ENCODE measurements at places on chromosomes 12 and 14.
A peak's percentile ranks its signal among the peaks of the same experiment; 100 is the strongest.

DNA sequence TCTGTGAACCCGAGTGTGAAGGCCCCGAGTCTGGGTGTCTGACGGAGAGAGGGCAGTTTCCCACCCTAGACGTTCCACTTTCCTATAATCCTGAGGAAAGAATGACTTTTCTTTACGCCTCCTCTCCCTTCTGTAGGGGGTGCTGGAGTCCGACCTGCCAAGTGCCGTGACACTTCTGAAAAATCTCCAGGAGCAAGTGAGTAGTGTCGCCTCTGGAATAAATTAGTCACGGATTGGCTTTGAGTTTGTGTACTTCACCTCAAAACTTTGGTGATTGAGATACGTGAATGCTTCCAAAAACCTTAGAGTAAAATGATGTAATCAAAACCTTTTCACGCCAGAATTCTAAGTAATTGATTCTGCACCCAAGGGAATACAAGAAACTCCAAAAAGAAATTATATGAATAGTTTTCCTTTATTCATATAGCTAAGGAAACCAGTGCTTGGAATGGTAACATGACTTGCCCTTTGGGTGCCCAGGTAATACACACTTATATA is 452 bp downstream of the NGDN start:
- DNase-seq: no peak

GRCh38 chr14:68986926-68987652 is 8.0 kb upstream of the ACTN1 start:
- DNase-seq: no peak

DNA sequence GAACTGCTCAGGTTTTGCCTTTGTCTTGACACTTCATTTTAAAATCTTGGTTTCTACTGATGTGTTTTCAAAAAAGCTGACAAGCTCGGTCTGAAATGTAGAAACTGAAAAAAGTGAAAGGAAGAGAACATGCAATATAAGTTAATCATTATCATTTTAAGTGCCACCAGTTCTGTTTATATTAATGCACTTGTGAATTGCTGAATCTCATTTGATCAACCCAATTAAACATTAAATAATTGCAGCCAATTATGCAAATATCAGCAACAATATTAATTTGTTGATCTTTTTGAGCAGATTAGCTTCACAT is 133.8 kb downstream of the BCAT1 start:
- DNase-seq: no peak

DNA sequence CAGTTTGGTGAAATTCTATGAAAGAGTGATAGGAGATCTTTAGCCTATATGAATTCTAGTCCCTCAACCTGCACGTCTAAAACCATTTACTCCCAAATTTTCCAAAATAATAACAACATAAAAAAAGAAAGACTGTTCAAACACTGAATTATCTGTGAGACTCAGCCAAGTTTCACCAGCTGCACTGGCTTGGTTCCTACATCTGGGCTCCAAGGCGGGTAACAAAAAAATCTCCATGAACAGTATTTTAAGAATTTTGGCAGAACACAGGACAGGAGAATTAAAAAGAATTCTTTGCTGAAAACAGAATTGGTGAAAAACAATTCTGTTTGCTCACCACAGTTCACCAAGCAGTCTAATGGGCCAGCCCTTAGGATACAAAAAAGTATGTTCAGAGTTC is 536.8 kb upstream of the ATP2B1 start:
- no peak for DNase-seq

DNA sequence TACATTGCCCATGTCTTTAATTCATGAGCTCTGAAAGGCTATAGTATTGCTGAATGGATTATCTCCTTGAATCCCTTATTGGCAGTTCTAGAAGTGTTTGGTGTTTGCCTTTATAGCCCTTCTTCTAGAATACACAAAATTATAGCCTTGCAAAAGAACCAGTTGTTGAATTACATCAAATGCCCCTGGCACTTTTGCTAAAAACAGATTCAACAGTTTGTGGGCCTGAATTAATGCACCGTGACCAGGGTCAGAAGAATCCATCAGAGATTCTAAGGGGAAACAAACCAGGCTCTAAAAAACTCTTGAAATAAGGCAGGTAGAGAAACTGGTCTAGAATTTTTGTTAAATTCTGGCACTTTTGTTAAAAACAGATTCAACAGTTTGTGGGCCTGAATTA is 197.8 kb downstream of the SOX5 start:
- no peak for DNase-seq

- DNase-seq: no peak
Measured at GRCh38 chr14:100528962-100529560, 58.2 kb downstream of the BEGAIN start.

GRCh38 chr14:65472189-65472588 is 59.7 kb downstream of the FUT8 start:
- no peak for DNase-seq

- DNase-seq: no peak
Measured at GRCh38 chr12:1034751-1035457, 43.9 kb downstream of the ERC1 start.

DNA sequence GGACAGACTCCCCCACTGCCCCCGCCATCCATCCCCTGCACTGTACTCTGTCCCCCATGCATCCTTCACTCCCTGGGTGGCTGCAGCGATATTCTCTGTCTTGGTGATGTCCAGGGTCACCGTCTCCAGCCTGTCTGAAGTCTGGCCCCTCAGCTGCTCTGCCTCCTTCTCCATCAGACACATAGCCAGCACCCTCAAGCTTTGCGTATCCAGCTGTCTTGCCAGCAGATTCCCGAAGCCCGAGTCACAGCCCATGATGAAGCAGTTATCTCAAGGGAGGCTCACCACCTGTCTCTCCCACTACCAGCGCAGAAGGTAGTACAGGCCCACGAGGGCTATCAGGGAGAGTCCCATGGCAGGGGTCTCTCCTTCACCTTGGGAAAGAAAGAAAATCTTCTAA is 77.8 kb downstream of the HSD17B6 start:
- DNase-seq: no peak

DNA sequence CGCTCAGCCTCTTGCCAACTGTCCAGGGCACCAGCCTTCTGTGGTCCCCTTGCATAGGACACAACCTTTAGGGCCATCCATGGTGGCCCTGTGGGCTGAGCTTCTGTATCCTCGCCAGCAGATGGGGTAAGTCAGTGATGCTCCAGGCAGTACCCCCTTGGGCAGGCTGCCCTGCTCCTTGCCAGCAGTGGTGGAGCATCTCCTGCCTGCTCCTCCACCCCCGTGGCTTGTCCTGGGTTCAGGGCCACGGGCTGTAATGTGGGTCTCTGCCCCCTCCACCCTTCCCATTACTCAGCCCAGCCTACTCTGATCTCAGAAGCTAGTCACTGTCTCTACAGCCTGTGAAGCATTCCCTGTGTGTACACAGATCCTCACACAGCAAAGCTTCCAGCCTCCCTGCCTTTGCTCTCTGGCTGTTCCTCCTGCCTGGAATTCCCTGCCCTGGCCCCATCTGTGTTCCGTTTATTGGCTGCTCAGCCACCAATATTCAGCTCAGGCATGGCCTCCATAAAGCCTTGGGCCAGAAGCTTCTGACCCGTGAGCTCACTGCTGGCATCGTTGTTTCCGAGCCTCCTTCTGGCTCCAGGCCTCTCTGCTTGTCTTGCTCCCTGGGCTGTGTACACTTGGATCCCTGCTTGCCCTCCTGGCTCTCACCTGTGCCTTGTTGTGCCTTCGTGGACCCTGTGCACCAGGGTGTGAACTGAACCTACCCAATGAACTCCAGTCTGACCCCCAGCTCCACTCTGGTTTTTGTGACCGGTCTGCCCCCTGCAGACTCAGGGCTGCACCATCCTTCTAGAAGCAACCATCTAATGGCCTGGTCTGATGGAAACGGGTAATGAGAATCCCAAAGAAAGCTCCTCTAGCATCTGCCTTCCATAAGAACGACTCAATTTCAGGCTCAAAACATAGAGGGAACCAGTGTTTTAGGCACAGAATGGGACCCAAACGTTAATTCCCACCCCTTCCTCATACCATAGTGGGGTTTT is 177.0 kb upstream of the PRMT8 start:
- DNase-seq: no peak

DNA sequence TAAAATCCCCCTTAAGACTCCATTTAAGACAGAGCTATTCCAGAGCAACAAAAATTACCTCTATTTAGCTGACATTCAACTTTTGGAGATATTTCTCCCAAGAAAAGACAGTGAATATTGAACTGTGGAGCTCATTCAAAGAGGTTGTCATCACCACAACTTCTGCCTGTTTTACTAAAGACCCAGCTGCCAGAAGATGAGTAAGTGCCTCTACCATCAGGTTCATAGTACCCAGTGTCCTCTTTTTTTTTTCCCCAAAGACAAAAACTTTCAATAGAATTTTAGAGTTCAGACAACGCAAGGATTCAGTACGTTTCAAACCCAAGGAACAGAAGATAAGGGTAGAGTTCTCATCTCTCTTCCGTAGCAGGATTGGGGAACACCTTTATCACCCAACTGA is 461.3 kb downstream of the BCAT1 start:
- DNase-seq: no peak

DNA sequence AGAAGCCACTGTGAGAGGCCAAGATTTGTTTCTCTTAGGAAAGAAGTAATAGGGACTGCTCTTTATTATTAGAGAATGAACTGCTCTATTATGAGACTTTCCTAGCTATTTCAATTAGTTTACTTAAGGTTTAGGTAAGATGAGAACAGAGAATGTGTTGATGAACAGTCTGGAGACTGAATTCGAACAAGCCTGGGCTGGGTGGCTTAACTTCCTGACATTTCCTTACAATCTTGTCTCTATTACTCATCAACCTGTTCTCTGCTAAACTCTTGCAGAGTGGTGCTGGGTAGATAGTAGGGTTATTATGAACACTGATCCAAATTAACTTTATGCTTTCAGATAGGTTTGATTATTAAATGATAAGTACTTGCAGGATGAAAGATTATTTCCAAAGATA is 31.2 kb downstream of the SLC15A5 start:
- no peak for DNase-seq

- DNase-seq: no peak
Measured at GRCh38 chr14:104665114-104665656, 24.2 kb upstream of the INF2 start.

- no peak for DNase-seq
Measured at GRCh38 chr12:50322206-50322605, 38.9 kb upstream of the LIMA1 start.

DNA sequence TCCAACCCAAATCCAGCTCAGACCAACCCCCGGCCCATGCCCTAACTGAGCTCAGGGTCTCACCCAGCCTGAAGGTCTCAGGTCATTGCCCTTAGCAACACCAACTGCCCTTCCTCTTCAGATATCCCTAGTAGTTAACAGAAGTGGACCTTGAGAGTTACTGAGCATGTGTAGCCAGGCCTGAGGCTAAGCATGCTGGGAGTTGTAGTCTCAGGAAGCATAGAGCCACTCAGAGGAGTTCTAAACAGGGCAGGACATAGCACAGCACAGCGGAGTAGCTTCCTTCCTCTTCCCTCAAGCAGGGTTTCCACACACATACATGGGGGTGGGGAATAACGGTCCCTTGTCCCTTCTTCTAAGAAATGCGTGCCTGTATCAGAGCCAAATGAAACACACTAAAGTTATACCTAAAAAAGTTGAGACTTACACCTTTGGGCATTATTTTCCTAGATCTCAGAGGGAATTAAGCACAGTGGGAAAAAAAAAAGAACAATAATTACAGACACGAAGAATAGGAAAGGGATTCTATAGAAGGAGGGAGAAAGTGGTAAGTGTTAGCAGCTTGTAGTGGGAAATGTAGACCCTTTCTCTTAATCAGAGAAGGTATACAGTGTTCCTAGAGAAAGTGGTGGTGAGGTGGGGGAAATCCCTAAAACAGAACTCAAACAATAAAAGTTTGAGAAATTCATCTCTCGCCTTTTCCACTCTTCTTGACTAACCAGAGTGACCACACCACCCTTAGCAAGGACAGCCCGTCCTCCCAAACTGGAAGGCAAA is 4.4 kb downstream of the KMT2D start:
- peak; percentile 98 for DNase-seq

DNA sequence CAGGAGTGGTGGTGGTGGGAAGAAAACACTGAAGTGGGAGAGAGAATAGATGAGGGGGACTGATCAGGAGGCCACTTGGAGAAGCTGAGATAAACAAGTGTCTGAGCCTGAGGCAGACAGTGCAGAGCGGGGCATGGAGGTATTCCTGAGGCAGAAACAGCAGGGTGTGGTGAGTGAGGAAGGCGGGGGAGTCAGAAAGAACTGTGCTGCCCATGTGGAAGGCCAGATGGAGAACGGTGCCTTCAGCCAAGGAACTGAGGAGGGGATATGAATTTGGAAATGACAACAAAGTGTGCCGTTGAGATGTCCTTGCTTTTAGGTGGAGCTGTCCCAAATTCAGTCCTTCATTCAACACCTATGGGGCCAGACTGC is 13.7 kb downstream of the APPL2 start:
- DNase-seq: no peak

GRCh38 chr12:109343677-109344076 is 4.0 kb upstream of the MYO1H start:
- DNase-seq: no peak

- no peak for DNase-seq
Measured at GRCh38 chr14:71000091-71000490, 92.8 kb downstream of the PCNX1 start.

DNA sequence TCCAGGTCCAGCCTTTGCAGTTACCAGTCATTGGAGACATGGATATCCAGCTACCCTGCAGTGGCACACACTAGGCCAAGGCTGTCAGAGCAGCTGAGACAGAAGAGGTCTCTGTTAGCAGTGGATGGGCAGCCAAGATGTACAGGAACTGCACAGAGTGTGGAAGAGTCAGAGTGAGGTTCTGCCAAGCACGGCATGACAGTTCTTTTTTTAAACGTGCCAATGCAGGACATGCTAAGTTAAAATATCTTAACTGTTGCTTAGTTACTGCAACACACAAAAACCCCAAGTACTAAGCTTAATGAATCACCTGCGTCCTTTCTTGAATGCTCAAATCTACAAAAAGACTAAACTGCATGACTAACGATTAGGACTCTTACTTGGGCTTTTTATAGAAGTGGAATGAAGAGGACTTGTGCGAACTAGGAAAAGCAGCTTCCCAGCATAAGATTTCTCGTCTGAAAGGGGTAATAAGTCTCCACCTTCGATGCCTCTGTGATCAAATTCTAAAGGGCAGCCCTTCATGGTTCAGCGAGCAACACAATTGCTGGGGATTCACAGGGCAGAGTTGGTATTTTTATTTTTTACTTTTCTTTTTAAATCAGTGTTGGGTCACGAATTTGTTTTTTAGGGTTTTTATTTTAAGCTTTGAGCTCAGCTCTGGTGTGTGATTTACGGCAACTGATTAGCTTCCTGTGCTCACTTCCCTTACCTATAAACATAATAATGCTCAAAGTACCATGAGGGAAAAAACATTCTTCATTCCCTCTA is 20.6 kb downstream of the MAPK1IP1L start:
- peak; percentile 45 for DNase-seq

DNA sequence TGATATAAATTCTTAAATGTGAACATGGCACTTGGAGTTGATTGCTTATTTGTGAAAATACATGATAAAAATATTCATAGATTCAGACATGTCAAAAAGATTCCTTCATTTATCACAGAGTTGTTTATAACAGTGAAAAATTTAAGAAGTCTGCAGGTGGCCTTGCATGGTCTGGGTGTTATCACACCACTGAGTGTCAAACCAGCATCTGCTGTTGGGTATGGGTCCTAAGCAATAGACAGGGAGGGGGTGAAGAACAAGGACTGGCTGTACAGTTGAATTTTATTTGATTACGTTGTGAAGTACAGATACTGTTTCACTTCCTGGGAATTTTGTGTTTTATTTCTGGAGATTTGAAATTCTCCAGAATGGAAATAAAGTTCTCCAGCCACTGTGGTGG is 180.4 kb upstream of the HIF1A start:
- DNase-seq: no peak

GRCh38 chr12:44677724-44678123 is 198.4 kb downstream of the NELL2 start:
- no peak for DNase-seq

Measured in MV-4-11 (cell line).